ENCODE measurements at places on chromosomes 12 and 14.
A peak's percentile ranks its signal among the peaks of the same experiment; 100 is the strongest.

GRCh38 chr12:30617346-30618016, 78.2 kb downstream of the IPO8 start:
- DNase-seq, result no peak

DNA sequence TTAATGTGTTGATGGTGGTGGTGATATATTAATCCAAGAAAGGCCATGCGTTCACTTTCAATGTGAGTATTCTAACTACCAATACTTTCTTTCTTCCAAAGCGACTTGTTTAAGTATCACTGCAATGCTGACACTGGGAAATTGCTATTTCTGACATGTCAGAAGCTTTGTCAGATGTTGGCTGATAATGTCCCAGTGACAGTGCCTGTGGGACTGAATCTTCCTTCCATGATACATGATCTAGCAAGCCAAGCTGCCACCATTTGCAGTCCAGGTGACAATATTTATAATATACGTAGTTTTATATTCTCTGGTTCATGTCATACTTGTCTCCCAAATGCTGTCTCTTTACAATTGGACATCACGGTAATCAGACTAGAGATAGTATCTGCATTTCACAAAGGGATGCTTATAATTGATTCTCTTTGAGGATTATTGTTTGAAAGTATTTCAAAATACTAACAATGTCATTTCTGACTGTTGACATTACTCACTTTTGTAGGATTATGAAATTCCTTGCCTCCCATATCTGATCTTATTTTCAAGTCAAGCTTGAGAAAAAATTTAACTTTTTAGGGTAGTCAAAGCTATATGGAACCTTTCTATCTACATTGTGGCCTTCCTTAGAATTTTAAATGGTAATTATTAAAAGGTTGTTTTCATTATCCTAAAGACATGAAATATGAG, 57.3 kb downstream of the KNTC1 start:
- DNase-seq, result no peak

DNA sequence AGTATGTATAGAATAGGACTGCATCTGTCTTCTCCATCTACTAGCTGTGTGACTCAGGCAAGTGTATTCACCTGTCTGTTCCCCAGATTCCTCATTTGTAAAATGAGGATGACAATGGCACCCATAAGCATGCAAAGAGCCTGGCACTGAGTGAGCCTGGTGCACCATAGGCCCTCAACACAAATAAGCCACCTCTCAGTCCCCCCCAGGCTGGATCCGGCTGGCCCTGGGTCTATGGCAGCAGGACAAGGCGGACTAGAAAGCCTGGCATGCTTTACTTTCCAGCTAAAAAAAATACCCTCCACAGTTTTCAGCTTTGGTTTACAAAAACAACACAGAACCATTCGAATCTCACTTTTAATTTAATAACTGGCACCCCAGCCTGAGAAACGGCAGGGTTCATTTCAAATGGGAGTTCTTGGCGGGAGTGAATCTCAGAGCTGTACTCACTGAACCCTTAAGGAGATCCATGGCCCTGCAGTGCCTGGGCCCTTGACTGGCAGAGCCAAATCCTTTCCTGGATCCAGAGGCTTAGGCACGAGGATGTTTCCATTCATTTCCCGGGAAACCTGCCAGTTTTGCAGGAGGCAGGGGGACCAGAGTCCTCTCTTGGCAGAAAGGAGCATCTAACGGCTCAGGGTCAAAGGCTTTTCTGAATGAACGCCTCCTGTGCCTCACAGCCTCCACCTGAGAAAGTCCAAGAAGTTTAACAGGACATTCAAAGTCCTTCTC, 17.7 kb downstream of the SYNE3 start:
- peak; percentile 15 for DNase-seq

- DNase-seq, result no peak
Observed at GRCh38 chr12:130715998-130716968, at the start of gene RIMBP2. Gene RIMBP2 (minus strand): TSS chr12:130716299. CDS start chr12:130479013, 237,286 bp downstream.

GRCh38 chr12:110199339-110200123, 75.4 kb downstream of the IFT81 start:
- DNase-seq, result peak; percentile 30

GRCh38 chr12:6288235-6288634, 22.2 kb upstream of the PLEKHG6 start:
- DNase-seq, result no peak

- no peak for DNase-seq
Observed at GRCh38 chr12:12720052-12720451, 2.9 kb downstream of the CDKN1B start.

DNA sequence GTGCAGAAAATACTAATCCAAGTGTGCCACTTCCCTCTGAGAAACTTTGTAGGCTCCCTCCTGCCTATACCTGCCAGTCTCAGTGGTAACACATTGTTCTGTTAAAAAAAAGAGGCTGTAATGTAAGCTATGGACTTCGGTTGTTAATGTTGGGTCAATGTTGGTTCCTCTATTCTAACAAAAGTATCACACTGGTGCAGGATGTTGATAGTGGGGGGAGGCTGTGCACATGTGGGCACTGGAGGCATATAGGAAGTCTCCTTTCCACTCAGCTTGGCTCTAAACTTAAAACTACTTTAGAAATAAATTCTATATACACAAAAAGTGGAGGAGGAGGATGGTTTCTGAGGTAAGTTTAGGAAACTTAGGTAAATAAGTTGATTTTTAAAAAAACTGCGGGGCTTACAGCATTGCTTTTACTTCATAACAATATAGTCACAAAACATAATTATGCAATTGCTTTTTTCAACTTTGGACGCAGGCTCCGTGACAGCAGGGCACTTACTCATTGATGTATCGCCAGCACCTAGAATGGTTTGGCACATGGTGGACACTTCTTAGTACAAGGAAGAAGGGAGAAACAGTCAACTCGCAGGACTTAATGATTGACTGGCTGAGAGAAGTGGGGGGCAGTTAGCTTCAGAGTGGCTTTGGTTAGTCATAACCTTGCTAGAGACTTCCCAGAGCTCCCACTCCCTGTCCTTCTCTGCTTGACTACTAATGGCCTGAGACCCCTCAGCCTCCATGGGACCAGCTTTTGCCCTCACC, 7.9 kb upstream of the NYNRIN start:
- no peak for DNase-seq

- peak; percentile 34 for DNase-seq
Observed at GRCh38 chr12:121295116-121295745, 1.3 kb downstream of the CAMKK2 start.

DNA sequence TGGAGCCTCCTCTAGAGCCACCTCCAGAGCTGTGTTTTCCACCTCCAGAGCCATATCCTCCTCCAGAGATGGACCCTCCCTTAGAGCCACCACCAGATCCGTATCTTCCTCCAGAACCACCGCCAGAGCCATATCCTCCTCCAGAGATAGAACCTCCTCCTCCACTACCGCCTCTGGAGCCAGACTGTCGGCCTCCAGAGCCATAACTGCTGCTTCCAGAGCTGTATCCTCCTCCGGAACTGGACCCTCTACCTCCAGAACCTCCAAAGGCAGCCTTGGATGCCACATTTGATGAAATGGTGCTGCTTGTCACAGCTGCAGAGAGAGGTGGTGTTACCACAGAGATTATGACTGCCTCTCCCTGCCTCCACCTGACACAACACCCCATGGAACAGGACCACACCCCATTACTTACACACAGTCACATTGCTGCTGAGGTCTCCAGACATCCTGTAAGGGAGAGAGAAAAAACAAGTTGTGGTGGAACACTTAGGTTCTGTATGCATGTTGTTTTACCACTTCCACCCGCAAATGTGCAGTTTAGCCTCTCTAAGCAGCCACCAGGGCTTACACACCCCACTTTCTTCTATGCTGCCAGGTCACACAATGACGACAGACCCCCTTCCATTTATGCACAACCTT, 6.8 kb downstream of the KRT2 start:
- DNase-seq, result peak; percentile 82

Measured in activated naive CD4-positive, alpha-beta T cell treated with anti-CD3 and anti-CD28 coated beads, Interleukin-2, amount 10 ng/mL, durations not matched to agents 7 days and 5 days (primary cell).